ENCODE measurements at places on chromosomes 5 and 9.

- no peak overlapping the region for H3K27ac ChIP-seq
- H3K4me3 ChIP-seq: no peak overlapping the region
- no peak for DNase-seq
- H3K4me1 ChIP-seq: no peaks in the 10 kb centered on the region
- H3K27me3 ChIP-seq: peaks cover 68% of the 10 kb centered on the region
- H3K36me3 ChIP-seq: no peaks in the 10 kb centered on the region
Observed at GRCh38 chr5:173248481-173248880, 13.5 kb upstream of the NKX2-5 start.

DNA sequence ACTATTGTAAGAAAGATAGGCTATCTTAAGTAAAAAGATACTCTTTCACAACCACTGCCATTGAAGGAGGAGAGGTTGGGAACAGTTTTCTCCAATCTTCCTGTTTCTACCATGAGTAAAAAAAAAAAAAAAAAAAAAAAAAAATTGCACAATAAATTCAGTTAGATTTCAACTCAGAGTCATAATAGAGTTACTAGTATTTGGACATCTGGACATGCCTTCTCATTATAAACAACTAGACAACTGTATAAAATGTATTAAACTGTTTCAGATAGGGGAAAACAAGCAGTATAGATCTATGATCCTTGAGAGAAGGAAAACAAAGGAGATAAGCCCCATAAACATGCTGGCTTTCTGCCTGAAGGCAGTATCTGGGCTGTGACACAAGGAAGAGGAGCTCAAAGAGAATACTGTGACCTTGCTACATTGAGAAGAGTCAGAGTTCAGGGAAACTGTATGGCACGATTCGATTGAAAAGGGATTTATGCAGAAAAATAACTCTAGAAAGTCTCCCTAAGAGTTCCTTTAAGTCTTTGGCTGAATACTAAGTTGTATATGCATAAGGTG, 249.2 kb upstream of the POU5F2 start:
- DNase-seq: no peak
- no peak overlapping the region for H3K4me3 ChIP-seq
- peaks cover 3% of the 10 kb centered on the region for H3K36me3 ChIP-seq
- peaks cover 3% of the 10 kb centered on the region for H3K4me1 ChIP-seq
- no peaks in the 10 kb centered on the region for H3K27me3 ChIP-seq

GRCh38 chr5:75243100-75243499, 6.4 kb upstream of the ANKRD31 start:
- no peak overlapping the region for H3K27ac ChIP-seq
- no peak overlapping the region for H3K4me3 ChIP-seq
- peaks cover 8% of the 10 kb centered on the region for H3K27me3 ChIP-seq
- H3K36me3 ChIP-seq: no peaks in the 10 kb centered on the region
- no peaks in the 10 kb centered on the region for H3K4me1 ChIP-seq
- DNase-seq: no peak

GRCh38 chr5:143886651-143887638, 75.0 kb downstream of the HMHB1 start:
- DNase-seq: no peak
- no peak overlapping the region for H3K4me3 ChIP-seq
- H3K27me3 ChIP-seq: peaks cover 12% of the 10 kb centered on the region

DNA sequence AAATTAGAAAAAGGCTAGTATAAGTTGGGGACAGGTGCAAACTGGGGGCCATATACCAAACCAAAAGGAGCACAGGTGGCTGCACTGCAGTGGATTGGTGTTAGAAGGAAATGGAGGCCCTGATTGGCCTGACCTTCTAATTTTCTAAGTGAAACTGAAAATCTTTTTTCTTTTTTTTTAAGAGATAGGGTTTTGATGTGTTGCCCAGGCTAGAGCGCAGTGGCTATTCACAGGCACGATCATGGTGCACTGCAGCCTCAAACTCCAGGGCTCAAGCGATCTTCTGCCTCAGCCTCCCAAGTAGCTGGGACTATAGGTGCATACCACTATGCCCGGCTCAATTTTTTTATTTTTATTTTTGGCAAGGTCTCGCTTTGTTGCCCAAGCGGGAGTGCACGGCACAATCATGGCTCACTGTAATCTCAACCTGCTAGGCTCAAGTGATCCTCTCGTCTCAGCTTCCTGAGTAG, 9.8 kb upstream of the CCDC69 start:
- H3K36me3 ChIP-seq: no peaks in the 10 kb centered on the region
- H3K4me1 ChIP-seq: peaks cover 9% of the 10 kb centered on the region
- peaks cover 3% of the 10 kb centered on the region for H3K27me3 ChIP-seq
- H3K4me3 ChIP-seq: no peak overlapping the region
- no peak for DNase-seq

- peaks cover 6% of the 10 kb centered on the region for H3K27me3 ChIP-seq
- no peak overlapping the region for H3K4me3 ChIP-seq
- H3K36me3 ChIP-seq: no peaks in the 10 kb centered on the region
Observed at GRCh38 chr5:65213921-65214525, 267.7 kb downstream of the ADAMTS6 start.

DNA sequence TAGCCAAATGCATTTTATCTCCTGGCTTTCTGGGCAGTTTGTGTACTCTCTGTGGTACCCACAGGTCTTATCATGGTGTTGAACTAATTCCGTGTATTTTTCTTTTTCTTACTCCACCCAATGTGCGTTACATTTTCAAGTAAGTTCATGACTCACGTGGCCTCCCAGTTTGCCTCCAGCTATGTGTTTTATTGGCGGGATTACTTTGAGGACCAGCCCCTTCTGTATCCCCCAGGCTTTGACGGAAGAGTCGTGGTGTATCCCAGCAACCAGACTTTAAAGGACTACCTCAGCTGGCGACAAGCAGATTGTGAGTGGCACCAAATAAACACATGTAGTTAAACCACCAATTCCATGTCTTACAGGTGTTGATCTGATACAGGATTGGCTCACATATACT, 3.2 kb downstream of the THG1L start:
- H3K27ac ChIP-seq: no peak overlapping the region
- no peak for DNase-seq
- peaks cover 47% of the 10 kb centered on the region for H3K36me3 ChIP-seq
- H3K4me3 ChIP-seq: no peak overlapping the region
- no peaks in the 10 kb centered on the region for H3K27me3 ChIP-seq

GRCh38 chr5:128736553-128736952, 198.5 kb upstream of the FBN2 start:
- H3K27ac ChIP-seq: no peak overlapping the region
- H3K4me3 ChIP-seq: no peak overlapping the region
- no peaks in the 10 kb centered on the region for H3K4me1 ChIP-seq
- no peaks in the 10 kb centered on the region for H3K27me3 ChIP-seq
- no peak for DNase-seq
- no peaks in the 10 kb centered on the region for H3K36me3 ChIP-seq

- H3K4me3 ChIP-seq: no peak overlapping the region
- H3K4me1 ChIP-seq: no peaks in the 10 kb centered on the region
Observed at GRCh38 chr5:28779161-28779754, 1740.9 kb upstream of the CDH9 start.

GRCh38 chr9:126621919-126622735, 8.4 kb downstream of the LMX1B start:
- no peak for DNase-seq
- peaks cover 88% of the 10 kb centered on the region for H3K27me3 ChIP-seq
- H3K4me3 ChIP-seq: no peak overlapping the region
- no peaks in the 10 kb centered on the region for H3K36me3 ChIP-seq
- peaks cover 3% of the 10 kb centered on the region for H3K4me1 ChIP-seq

GRCh38 chr9:113771199-113771598, 104.9 kb upstream of the ZNF618 start:
- no peak overlapping the region for H3K27ac ChIP-seq
- no peak overlapping the region for H3K4me3 ChIP-seq
- no peaks in the 10 kb centered on the region for H3K36me3 ChIP-seq

GRCh38 chr5:108862211-108862610, 114.5 kb downstream of the FER start:
- no peaks in the 10 kb centered on the region for H3K36me3 ChIP-seq
- DNase-seq: no peak
- peaks cover 6% of the 10 kb centered on the region for H3K4me1 ChIP-seq
- no peak overlapping the region for H3K27ac ChIP-seq

Data from activated T-helper 2 cell treated with anti-CD3 and anti-CD28 coated beads, Interferon-gamma antibody, Interleukin-2, Interleukin-4, amounts not matched to agents 10 μg/mL and 5 μg/mL and 100 μg/mL, durations not matched to agents 14 hours and 24 hours and 36 hours (primary cell).